ENCODE measurements at places on chromosomes 7 and 10.

- no peak for DNase-seq
Measured at GRCh38 chr10:59724098-59724938, 14.7 kb upstream of the SLC16A9 start.

DNA sequence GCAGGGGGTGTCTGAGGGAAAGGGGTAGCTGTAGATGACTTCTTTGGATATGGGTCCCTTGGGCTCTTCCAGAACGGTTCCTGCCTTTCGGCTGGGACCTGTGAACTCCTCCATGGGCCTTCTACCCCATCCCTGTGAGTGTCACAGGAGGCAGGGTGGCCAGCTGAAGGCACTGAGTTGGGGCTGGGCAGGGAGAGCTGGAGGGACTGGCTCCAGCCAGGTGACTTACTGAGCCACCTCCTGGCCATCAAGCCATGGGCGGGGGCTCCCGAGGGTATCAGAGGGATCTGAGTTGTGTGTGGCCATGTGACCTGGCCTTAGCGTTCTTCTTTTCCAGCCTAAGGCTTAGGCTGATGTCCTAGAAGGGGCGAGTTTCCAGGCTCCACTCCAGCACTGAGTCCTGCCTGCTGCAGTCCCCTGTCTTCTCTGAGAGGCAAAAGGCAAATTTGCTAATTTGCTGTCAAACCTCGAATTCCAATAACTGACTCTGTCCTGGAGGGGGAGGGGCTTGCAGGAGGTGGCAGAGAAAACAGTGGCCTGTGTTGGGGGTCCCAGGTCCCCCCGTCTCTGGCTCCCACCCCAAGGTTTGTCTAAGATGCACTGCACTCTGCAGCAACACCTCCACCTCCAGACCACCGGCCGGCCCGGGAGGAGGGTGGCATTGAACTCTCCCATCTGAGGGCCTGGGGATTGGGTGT is 27.2 kb downstream of the ADCYAP1R1 start:
- no peak for DNase-seq

DNA sequence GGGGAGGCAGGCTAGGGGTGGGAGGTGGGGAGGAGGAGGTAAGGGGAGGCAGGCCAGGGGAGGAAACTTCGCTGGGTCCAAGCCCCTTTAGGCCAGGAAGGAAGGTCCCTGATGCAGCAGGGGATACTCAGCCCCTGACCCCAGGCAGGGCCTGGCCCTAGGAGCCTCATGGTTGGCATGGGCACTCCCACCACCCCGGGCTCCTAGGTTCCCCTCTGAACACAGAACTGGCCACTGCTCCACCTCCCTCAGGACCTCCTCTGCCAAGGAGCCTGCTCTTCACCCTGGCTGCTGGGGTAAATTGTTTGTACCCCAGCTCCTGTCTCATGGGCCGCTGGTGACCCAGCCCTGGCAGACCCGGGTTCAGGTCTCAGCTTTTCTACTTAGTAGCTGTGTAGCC is 25.8 kb upstream of the CHST15 start:
- no peak for DNase-seq

DNA sequence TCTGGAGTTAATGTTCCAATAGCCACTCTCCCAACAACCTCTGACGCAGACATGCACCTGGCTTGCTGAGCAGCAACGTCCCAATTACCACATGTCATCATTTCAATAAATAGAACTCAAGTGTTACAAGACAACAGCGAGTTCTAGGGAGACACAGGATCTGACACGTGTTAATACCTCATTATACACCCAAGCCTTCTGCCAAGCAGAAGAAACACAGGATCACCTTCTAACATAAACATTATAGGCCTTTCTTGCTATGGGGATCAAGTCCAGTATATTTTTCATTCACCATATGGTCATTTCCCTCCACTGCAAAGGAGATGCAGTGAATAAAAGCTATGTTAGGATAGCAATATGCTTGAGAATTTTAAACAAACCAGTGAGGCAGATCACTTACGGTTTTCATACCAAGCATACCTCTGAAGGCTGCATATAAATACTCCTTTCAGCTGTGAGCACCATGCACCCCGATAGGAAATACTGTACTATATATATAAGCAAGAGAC is 74.2 kb downstream of the JAZF1 start:
- no peak for DNase-seq

- no peak for DNase-seq
Measured at GRCh38 chr10:70906031-70906783, 17.8 kb upstream of the PCBD1 start.

GRCh38 chr10:5518143-5518542 is 6.6 kb upstream of the CALML3 start:
- no peak for DNase-seq

DNA sequence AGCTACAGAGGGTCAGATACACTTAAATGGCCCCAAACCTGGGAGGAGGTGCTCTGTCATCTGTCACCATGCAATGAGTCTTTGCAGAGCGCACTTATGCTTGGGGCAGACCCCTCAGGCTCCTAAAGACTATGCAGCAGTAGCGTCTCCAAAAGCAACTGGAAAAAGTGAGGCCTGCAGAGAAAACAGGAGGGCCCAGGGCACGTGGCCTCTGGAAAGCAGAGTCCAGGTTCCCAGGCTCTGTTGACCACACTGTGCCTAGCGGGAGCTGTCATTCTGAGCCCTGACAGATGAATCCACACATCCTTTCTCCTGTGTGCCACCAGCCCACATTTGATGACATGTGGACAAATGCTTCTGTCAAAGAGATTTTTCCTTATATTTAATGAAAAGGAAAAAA is 66.4 kb downstream of the MINDY4 start:
- no peak for DNase-seq

DNA sequence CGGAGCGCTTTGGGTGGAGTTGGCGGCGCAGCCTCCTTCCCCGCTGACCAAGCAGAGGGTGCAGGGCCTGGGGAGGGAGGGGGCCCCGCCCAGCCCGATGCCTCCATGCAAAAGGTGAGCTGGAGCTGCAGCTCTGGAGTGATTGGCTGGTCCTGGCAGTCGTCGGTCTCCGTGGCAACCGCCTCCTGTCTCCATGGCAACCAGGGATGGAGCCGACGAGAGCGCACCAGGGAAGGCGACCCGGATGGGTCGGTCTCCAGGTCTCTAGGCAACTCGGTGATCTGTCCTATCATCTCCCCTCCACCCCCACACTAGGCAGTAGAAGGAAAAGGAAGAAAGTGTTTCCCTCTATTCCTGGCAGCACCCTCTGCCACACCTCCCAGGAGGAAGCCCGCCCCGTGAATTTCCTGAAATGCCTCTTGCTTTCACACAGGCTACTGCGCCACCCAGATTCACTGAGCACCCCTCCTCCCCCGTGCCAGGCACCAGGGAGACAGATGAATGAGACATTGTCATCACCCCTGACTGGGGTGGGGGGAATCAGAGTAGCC is 647 bp upstream of the NACAD start:
- DNase-seq, result peak; percentile 68

- DNase-seq, result no peak
Measured at GRCh38 chr7:8216334-8216690, 45.7 kb downstream of the ICA1 start.

DNA sequence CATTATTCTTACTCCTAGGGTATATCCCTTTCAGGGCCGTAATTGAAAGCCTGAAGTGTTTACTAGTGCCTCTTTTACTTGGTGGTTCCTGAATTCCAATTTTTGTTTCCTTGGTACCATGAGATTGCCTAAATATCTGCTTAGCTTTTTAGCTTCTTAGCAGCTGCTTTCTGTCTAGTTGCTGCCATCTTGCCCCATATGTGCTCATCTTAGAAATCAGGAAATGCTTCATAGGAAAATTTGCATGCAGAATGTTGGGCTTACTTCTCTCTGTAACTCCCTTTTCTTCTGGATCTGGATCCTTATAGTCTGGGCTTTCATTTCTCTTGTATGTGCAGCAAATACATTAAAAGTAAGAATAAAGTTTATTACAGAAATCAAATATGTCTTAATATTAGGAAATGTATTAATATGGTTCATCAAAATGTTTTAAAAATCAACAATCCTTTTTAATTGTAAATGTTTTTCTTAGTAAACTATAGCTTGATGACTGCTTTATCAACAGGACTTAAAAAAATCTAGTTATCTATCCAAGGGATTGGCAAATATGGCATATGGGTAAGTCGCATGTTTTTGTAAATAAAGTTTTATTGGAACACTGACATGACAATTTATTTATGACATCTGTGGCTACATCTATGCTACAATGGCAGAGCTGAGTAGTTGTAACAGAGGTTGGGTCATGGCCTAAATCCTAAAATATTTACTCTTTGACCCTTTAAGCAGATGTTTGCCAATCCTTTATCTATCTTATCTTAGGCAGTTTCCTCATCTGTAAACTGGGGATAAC is 73.5 kb upstream of the CDK6 start:
- no peak for DNase-seq
